ENCODE measurements at places on chromosomes 6 and 20.

DNA sequence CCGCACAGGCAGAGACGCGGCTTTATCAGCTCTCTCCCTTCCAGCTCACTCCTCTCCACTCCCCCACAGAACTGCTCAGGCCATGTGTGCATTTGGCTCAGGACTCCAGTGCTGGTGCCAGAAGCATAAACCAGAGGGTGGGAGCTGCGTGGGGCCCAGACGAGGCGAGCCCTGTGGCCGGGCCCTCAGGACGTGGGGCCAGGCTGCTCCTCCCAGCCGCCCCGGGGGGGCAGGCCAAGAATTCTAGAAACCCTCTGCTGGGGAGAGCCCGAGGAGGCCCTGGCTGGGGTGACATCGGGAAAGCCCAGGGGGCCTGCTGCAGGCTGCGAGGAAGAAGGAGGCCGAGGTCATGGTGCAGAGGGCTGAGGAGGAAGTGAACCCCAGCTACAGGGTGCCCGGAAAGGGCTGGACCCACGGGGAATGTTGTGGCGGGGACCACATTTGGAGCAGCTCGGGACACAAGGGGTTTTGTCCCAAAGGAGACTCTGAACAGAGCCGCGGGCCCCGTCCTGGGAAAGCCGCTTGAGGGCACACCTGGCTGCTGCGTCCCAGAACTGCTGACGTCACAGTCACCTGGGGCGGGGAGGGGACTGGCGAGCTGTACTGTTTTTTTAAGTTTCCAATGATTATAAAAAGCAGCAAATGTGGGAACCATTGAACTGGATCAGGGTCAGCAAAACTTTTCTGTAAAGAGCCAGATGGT is 107.1 kb downstream of the BANF2 start:
- DNase-seq: no peak

DNA sequence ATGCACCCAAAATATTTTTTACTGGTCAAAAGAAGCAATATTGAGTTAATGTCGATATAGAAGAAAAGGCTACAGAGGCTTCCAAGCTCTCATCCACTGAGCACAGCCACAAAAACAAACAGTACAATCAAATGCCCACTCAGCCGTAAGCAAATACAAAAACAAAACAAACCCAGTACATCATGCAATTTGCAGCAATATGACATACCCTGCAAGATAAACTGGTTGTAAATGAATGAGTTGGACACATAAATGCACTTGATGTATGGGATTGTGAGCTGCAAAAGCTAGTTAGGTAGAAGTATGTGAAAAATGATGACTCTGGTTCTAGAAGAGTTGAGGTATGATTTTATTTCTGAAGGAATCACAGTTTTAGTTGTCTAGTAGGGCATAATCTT is 83.9 kb downstream of the SESN1 start:
- DNase-seq: peak; percentile 47

GRCh38 chr6:170199716-170200115 is 91.2 kb downstream of the DLL1 start:
- no peak for DNase-seq

DNA sequence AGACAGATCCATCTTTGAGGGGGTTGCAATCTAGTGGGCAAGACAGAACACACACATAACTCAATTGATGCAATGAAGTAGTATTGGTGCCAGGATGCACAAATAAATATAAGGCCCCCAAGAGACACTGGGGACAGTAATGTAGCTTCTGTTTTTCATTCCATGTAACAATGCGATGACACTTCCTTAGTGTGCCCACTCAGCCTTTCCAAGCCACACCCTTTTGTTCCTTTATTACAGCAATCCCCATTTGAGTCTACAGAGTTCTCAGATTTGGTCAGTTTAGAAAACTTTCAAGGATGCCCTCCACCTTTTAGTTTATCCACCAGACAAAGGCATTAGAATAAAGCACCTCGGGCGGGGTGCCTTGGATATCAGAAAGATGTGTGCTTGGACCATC is 15.5 kb downstream of the TGM3 start:
- no peak for DNase-seq

DNA sequence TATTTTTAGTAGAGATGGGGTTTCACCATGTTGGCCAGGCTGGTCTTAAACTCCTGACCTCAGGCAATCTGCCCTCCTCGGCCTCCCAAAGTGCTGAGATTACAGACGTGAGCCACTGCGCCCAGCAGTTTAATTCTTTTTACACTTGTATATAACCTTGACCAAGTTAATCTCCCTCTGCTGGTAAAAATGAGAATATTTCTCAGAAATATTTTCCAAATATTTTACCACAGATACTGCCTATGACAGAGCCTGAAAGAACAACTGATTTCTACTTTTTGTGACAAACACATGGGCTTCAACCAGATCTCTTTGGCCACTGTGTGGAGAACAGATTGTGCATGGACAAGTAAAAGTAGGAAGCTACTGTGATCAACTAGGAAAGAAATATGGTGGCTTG is 21.2 kb upstream of the NHSL1 start:
- no peak for DNase-seq

DNA sequence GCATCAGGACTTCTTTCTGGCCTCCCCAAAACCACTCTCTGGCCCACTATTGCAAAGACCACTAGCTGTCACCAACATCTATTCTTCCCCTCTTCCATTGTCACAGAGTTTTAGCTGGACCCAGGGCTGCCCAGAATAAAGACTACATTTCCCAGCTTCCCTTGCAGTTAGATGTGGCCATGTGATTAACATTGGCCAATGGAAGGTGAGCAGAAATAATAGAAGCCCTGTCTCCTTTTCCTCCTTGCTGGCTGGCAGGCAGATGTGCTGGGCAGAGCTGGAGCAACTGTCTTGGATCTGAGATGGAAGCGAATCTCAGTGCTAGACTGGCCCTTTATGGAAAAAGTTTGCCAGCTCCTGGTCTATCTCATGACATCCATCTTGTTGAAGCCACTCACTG is 97.0 kb downstream of the KCNB1 start:
- peak; percentile 10 for DNase-seq

DNA sequence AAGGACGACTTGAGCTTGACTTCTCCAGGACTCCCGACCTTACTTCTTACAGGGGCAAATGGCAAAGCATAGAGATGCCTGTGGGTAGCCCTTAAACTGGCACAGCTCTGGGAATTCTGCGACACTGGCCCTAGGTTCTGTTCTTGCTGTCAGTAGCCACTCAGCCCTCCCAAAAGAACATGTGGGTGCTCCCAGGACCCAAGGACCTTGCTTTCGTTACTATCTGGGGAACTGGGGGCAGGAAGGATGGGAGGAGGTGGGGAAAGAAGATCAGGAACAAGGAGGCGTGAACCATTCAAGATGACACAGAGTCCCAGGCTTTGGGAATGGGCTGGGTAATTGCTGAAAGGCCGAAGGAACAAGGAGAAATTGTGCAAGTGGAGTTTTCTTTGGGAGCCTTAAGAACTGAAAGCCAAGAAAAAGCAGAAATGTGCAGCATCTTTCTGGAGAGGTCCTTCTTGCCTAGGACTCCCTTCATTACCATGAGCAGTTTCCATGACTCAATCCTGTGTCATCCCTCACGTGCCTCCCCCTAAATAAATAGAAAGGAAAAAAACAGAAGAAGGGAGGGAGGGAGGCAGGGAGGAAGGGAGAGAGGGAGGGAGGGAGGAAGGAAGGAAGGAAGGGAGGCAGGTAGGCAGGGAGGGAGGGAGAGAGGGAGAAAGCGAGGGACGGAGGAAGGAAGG is 284.6 kb upstream of the FOXQ1 start:
- DNase-seq: no peak

DNA sequence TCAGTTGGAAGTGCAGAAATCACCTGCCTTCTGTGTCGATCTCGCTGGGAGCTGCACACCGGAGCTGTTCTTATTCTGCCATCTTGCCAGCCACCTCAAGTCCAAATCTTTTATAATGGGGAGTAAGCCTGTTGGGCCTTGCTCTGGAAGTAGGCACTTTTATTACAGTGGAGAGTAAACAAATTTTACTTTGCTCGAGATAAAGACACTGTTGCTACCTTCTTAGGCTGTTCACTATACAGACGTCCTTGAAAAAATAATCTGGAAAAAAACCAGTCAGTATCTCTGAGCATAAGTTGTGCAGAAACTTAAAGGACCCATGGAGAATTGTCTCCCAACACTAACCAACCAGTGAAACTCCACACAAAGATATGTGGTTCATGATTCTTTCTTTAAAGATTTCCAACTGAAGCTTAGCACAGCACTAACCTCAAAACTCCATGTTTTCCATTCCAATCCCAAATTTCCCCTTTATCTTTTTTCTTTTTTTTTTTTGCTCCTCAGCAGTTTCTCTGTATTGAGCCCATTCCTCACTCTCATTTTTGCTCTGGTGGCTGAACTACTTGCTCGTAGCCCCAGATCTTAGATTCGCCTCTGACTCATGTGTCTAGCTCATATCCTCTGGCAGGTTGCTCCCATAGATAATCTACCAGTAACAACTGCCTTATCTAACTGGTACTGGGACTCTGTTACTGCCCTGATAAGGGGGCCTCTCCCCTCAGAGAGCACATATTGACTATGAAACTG is 34.3 kb upstream of the COL9A1 start:
- DNase-seq: peak; percentile 97

DNA sequence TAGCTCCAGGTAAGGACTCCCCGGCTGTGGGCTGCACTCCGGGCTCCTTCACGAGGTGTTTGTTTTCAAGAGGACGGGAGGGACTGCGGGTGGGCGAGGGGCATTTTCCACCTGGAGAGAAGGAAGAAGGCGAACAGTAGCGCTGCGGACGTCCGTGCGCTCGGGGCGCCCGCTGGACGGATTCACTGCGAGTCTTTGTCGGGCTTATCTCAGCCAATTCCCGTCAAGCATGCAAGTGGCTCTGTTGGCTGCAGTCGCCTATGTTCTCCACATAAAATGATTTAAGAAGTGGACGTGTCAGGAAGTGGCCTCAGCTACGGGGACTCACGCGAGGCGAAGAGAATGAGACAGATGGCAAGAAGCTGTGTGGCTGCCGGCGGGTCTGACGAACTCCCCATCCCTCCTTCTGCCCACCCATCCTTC is 332 bp downstream of the GRIK2 start:
- DNase-seq: no peak

DNA sequence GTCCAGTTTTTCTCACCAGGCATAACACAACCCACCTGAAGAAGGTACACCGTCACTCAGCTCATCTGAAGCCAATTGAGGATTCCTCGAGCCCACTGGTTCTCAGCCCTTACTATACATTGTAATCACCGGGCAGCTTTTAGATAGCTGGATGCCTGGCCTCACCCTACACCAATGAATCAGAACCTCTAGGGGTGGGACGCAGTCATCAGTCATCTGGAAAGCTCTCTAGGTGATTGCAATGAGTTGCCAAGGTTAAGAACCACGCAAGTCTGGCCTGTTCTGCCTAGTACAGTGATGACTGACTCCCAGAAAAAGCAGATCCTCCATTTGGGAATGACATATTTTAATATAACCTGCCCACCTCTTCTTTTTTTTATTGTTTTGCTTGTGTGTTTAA is 41.1 kb downstream of the MC3R start:
- no peak for DNase-seq

- DNase-seq: peak; percentile 87
Measured at GRCh38 chr20:47196091-47197081, 160.1 kb downstream of the ZMYND8 start.

DNA sequence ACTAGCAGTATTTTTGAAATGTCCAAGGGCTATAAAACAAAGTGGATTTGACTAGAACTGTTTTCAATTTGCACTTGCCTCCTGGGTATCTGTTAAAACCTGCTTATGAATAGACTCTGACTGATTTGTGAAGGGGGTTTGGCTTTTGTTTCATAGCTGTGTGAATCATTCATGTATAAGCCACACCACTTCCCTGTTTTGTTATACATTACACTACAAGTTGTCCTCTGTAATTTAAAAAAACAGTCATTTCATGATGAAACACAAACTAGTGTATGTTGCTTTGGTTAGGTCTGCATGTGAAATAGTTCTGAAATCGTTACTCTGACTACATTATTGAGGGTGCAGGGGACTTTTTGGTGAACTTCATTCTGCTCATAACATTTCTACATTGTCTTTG is 121.7 kb downstream of the NKAIN2 start:
- DNase-seq: no peak

GRCh38 chr6:84119277-84119676 is 85.7 kb downstream of the MRAP2 start:
- DNase-seq: no peak

DNA sequence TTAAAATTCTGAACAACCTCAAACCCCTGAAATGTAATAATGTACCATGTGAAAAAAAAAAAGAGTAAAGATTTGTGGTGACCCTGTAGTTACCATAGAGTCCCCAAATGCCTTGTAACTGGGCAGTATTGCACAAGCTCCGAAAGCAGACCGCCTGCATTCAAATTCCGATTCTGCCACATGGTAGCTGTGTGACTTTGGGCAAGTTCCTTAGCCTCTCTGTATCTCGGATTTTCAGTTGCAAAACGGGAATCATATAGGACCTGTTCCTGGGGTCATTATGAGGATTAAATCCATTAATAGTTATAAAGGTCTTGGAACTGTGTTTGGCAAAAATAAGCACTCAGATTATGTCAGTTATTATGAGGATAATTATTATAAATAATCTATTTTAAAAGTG is 43.6 kb downstream of the TSPYL4 start:
- no peak for DNase-seq
